Stimulated activated naive CD8-positive, alpha-beta T cell treated with anti-CD3 and anti-CD28 coated beads, Interleukin-15, Interleukin-2, amounts not matched to agents 100 U/mL and 50 U/mL, for 24 hours (primary cell): ENCODE measurements at places on chromosomes 2 and 18.

- no peak for DNase-seq
Measured at GRCh38 chr2:85830645-85831044, 58.1 kb downstream of the ST3GAL5 start.

DNA sequence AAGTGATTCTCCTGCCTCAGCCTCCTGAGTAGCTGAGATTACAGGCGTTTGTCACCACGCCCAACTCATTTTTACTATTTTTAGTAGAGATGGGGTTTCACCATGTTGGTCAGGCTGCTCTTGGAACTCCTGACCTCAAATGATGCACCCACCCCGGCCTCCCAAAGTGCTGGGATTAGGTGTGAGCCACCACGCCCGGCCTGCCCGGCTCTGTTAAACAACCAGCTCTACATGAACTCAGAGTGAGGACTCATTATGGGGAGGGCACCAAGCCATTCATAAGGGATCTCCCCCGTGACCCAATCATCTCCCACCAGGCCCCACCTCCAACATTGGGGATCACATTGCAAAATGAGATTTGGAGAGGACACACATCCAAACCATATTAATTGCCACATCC lies 8.8 kb downstream of the ATIC start:
- DNase-seq, result no peak

DNA sequence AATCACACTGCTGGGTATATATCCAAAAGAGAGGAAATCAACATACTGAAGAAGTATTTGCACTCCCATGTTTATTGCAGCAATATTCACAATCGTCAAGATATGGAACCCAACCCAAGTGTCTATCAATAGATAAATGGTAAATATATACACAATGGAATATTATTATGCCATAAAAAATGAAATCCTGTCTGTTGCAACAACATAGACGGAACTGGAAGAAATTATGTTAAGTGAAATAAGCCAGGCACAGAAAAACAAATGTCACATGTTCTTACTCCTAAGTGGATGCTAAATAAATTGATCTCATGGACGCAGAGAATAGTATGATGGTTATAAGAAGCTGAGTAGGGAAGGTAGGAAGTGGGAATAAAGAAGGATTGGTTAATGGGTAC lies 65.7 kb downstream of the NCKAP1 start:
- no peak for DNase-seq

- no peak for DNase-seq
Measured at GRCh38 chr18:47752796-47753645, 177.4 kb downstream of the SMAD2 start.

GRCh38 chr2:109064660-109065390 lies 64.2 kb upstream of the SH3RF3 start:
- no peak for DNase-seq

GRCh38 chr2:11597538-11598225 lies 63.8 kb downstream of the GREB1 start:
- DNase-seq, result no peak

DNA sequence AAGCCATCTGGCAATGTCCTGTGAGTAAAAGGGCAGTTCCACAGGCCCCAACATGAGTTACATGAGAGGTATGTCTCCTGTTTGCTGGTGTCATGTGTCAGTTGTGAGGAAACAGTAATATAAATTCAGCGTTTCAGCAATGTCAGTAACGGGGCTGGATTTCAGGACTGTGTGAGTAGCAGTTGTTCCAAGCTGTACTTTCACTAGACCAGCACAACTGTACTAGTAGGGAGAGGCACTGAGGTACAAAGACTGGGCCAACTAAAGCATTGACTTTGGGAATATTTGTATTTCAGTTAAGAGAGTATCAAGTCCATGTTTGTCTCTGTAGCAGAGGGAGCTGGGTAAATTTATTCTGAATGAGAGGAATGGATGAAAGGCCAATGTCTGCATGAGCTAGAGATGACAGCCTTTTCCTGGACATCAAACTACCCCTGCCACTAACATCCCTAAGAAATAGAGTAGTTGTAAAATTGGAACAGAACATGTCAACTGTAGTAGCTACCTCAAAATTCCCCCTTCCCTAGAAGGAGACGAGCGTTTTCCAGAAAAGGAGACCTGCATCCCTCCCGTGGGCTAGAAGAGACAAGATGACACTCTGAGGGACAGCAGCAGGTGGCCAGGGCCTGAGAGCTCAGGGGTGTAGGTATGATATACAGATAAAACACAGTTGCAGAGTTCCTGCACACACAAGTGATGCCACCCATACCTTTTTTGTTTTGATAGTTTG lies 24.4 kb downstream of the EIF4E2 start:
- DNase-seq, result no peak

GRCh38 chr2:111975053-111975552 lies 76.7 kb downstream of the MERTK start:
- DNase-seq, result no peak

DNA sequence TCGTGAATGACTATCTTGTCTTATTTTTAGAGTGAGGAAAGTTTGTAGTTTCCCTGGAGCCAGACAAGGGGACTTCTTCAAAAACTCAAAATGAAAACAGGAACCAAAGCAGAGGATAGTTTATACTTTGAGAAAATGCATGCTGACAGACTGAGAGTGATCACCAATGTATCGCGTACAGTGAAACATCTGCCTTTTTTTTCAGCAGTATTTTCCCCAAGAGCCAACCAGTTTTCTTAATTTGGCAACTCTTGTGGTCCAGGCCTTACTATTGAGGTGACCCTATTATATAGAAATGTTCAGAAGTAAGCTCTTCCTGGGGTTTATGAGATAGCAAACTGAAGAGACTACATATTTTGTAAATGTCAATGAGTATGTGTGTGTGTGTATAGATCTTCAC lies 153.7 kb upstream of the VRK2 start:
- no peak for DNase-seq

DNA sequence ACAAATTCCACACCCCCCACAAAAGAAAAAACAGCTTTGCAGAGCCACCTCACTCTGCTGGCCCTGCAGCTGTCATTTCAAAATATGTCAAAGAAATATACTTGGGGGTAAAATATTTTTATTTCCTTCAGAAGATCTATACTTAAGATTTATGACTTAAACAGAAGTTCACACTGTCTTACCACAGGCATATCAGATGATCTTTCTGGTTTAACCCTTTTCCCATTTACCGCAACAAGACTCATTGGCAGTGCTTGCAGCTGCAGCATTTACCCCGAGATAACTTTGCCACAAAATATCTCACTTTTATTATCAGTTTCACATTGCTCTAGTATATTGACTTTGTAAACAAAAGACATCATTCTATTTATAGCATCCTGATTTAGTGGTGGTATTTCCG lies 21.6 kb upstream of the SLC35G4 start:
- no peak for DNase-seq

- no peak for DNase-seq
Measured at GRCh38 chr18:29596959-29597358, 1420.0 kb upstream of the CDH2 start.

DNA sequence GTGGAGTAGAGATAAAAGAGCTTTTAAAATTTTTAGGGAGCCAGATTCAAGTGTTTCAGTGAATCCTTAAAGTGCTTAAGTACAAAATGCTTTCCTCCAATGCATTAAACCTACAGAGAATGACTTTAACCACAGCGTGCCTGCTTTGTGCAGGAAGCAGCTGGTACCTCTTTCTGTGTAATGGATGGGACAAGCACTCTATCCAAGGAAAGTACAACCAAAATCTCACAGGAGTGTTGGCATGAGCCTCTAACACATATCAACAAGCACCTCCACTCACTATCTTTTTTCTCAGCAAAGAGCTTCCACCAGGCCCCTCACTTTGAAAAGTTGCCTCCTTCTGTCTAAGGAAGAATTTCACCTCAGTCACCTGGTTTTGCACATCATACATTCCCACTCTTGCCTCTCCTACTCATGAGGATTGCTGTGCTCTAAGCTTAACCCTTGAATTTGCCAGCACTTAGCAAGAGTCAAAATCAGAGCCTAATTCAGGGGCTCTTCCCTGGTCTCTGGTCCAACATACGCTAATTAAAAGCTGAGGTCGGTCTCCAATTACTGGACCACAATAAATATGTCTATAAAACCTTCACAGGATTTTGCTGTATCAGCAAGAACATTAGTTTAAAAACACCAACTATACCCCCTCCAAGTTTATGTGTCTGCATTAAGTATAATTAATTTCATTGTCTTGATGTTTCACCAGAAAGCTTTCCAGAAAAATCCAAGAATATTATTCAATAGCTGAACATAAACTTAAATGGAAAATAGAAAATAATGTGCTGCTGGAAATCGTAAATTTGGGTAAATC lies 68.9 kb downstream of the ZNF521 start:
- DNase-seq, result no peak

DNA sequence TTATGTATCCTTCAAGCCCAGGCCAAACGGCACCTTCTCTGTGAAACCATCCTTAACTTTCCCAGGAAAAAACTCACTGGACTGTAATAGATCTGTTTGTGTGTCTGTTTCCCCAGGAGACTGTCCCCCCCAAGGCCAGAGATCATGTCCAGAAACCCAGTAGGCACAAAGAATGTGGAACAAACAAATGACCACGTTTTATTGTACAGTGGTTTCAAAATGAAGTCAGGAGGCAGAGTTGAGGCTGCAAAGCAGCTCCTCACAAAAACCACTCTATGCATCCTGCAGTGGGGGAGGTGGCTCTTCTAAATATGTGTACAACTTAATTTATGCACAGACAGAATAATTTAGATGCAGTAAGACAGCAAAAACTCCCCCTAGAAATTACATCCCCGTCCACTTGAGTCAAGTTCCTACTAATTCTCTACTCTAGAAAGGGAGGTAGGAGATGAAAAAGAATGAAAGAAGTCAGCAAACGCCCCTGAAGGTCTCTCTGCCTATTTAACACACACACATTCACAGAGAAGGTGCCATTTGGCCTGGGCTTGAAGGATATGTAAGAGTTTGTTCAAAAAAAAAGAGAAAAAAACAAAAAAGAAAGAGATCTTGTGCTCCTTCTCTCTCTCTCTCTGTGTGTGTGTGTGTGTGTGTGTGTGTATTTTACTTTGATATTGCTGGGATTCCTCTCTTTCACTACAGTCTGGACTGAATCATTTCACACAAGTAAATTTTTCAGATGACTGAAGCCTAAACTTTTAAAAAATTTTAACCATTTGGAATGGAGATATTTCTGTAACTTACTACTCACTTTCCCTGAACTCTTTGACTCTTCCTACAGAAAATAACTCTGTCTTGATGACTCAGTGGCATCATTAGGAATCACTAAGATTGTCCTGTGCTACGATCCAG lies 19.5 kb downstream of the BCL2 start:
- peak; percentile 44 for DNase-seq

GRCh38 chr2:16691261-16691660 lies 25.6 kb upstream of the CYRIA start:
- DNase-seq, result no peak

DNA sequence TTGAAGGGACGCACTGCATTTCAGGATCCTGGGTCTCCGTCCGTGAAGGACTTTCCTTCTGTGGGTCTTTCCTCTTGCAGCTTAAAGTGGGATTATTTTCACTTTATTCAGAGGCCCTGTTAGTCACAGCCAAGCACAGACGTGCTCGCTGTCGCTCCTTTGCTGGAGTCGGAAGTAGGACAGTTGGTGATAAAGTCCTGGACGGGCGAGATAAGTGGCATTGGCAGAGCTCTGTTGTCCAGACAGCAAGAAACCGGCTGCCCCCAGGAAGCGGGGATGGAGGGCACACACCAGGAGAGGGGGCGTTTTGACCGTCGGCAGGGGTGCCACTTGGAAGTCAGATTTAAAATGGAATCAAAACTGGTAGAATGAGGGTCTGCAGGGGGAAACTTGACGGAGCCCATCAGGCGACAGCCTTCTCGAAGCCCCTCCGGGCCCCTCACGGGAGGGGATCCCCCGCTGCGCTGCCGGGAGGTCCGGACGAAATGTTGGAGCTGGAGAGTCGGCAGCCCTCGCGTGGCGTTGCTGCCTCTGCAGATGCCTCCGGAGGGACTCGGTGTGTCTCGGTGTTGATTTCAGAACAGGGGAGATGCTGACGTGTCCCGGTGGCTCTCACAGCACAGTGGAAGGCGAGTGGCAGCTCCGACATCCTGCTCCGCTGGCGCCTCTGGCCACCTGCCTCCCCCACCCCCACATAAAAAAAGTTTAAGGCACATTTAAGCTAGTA lies 124.2 kb downstream of the NFATC1 start:
- DNase-seq, result peak; percentile 62

GRCh38 chr18:10726198-10727068 lies 200.6 kb downstream of the NAPG start:
- no peak for DNase-seq

GRCh38 chr2:213065583-213066442 lies 85.6 kb downstream of the IKZF2 start:
- peak; percentile 15 for DNase-seq

DNA sequence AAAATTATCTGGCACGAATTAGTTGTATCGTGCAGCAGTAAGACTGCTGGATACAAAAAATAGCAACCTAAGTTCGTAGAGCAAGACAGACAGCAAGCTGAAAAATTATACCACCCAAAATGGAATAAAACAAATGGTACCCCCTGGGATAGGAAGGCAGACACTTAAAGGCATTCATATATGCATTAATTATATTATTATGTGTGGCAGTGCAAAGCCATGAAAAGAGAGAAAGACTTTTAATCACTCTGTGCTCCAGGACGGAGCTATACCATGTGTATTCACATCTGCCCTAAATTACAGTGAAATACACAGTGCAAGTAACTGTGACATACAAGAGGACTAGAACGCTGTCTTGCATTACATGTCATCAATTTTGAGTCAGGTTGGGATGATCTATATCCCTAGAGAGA lies 235.9 kb downstream of the GULP1 start:
- DNase-seq, result no peak

- no peak for DNase-seq
Measured at GRCh38 chr18:9513971-9514512, 38.7 kb downstream of the RALBP1 start.

- DNase-seq, result no peak
Measured at GRCh38 chr2:230589025-230589424, 123.6 kb upstream of the CAB39 start.

DNA sequence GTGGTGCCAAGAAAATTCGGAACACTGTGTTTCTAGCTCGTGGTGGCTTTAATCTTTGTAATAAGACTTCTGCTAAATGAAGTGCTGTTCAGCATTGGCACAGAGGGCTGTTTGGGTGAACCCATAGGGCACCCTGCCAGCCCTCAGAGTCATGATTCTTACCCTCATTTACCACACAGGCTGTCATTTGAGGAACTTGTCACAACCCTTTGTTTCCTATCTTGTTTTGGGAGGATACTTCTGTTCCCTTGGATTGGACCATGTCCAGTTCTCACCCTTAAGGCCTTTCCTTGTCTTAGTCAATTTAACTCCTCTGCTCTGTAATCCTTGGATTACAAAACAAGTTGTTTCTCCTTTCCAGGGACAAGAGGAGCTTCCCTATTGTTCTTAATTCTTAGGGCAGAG lies 225.7 kb downstream of the MTX2 start:
- no peak for DNase-seq

- no peak for DNase-seq
Measured at GRCh38 chr2:43305517-43305916, 79.1 kb upstream of the ZFP36L2 start.

DNA sequence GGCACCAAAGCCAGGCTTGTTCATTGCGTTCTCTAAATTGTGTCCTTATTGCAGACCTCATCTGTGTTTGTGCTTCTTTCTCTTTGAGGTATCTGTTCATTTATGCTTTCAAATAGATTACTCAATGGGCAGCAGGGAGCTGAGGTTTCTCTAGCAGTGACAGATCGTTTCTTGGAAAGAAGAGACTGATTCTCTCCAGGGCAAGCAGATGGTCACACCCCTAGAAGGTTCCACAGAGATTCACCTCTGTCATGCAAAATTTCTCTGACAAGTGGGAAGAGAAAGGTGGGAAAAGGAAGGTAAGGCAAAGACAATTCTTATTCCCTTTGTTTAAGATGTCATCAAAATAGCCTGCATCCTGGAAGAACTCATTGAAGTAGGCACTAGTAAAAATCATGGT lies 14.0 kb downstream of the DLGAP1 start:
- no peak for DNase-seq
